ENCODE measurements at places on chromosomes 5 and 9.

- peak; percentile 77 for DNase-seq
Measured at GRCh38 chr5:59367791-59368394, 525.6 kb downstream of the PDE4D start.

DNA sequence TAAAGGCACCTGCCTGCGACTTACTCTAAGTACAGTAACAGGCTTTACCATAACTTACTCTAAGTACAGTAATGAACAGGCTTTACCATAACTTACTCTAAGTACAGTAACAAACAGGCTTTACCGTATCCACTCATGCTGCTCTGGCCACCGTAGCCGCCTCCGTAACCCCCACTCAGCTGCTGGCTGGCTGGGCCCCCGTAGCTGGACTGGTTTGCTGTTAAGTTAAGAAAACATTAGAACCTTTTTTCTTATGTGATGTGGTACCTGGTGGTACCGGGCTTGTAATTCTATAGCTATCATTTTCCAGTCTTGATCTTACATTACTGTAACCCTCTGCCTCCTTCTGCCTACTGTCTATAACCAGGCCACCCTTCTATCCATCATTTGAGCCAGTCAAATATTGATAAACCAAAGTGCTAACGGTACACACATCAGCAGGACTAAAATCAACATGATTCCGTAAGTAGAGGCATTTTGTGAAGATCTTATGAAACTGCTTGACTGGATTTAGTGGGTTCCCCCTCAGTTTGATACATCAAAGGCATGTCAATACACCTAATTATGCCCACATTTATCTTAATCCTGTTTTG is 7.4 kb downstream of the HNRNPH1 start:
- DNase-seq, result no peak

DNA sequence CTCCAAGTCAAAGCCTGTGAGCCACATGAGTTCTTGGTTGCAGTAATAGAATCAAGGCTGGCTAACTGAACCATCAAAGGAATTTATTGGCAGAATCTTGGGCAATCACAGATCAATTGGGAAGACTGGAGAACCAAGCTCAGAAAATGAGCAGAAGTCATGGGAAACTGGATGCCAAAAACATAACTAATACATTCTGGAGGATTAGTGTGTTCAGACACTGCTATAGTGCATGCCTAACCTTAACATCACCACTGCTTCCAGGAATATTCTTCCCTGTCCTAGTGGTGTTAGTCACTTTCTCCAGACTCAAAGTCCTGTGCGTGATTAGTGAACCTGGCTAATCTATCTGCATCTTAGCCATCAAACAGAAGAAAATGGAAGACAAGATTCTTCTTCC is 843.7 kb downstream of the EFNA5 start:
- no peak for DNase-seq

DNA sequence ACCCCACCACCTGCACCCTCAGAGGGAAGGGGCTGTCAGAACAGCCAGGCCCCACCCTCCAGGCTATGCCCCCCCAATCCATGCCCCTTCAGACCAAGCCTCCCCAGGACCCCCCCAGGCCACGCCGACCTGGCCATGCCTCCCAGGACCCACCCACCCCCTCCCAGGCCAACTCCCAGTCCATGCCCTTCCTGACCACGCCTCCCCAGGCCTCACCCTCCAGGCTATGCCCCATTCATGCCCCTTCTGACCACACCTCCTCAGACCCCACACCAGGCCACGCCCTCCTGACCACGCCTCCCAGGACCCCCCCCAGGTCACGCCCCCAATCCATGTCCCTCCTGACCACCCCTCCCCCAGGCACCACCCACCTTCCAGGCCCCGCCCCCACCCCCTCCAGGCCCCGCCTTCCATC is 27.6 kb downstream of the TPPP start:
- no peak for DNase-seq

DNA sequence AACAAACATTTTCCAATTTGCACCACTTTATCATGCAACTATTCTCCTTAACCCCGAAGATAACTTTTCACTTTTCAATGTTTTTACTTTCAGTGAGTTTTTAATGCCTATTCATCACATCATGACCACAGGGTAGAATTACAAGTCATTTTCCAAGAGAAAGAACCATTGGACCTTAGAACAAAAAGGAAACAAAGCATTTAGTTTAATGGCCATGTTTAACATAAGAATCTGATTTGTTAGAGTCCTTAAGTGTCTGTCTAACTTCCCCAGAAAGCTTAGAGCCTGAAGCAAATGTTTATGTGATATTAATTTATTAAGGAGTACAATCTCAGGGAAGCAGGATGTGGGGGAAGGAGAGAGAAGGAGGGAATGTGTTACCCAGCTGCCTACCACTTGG is 325.8 kb upstream of the RIOK2 start:
- no peak for DNase-seq

- DNase-seq, result no peak
Measured at GRCh38 chr9:88783711-88784083, 207.6 kb upstream of the S1PR3 start.

- DNase-seq, result no peak
Measured at GRCh38 chr5:31378838-31379237, 153.1 kb downstream of the DROSHA start.
